ENCODE measurements at places on chromosomes 2 and 18.

DNA sequence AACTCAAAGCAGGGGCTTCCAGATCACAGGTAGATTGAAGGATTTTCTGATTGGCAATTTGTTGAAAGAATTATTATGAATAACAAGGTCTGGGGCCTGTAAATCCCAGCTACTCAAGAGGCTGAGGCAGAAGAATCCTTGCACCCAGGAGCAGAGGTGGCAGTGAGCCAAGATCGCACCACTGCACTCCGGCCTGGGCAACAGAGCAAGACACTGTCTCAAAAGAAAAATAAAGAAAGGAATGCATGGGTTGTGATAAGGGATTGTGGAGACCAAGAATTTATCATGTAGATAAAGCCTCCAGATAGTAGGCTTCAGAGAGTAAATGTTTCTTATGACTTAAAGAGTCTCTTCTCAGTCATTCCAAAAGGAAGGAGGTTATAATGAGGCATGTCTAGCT, 35.8 kb upstream of the DYNAP start:
- DNase-seq = no peak

- no peak for DNase-seq
These were observed 75.6 kb downstream of the NCKAP1 start for GRCh38 chr2:182962641-182963040.

GRCh38 chr2:216346781-216347180, 25.5 kb downstream of the MARCHF4 start:
- DNase-seq = no peak

- no peak for DNase-seq
These were observed 68.5 kb upstream of the HDAC4 start for GRCh38 chr2:239469106-239469960.

DNA sequence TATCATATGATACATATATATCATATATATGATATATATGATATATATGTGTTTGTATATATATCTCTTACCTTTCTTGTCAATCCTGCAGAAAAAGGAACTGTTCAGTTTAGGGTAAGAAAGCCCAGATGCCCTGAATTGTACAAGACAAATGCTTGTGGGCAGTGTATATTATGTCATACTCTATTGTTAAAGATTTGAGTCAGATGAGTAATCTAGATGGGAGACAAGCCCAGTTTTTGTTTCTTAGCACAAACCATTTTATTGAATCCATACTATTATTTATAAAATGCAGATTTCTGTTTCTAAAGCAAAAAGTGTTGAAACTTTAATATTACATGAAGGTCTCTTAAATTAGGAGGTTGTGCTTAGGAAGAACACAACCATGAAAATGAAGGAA, 90.6 kb downstream of the VRK2 start:
- DNase-seq = no peak

DNA sequence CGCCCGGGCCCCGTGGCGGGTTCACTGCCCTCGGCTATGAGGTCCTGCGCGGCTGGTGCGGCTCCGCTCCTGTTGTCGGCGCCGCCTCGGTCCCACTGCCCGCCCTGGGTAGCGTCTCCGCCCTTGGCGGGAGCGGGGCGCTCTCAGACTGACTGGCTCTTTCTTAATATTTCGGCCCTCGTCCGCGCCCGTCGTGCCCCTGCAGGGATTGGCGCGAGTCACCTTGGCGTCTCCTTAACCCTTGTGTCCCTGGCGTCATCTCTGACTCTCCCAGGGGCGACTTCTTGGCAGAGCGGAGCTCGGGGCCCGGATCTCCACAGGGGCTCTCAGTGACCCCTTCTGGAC, 1.3 kb downstream of the PTMA start:
- DNase-seq = peak; percentile 27

DNA sequence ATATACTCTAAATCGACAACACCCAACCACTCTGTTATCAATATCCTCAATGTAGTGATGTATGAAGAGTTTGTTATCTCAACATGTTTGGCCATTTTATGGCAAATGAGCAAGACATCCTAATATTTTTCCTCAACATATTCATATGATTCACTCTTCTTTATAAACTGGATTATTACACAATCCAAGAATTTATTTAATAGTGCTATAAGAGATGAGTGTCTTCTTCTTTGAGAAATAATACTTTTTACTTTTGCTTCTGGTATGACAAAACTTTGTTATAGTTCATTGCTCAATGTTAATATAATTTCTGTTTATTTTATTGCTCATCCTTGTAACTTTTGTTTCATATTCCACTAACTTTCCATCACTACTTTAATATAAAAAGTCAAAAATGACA, 44.3 kb downstream of the SCN9A start:
- no peak for DNase-seq

- no peak for DNase-seq
These were observed 75.3 kb upstream of the RIOK3 start for GRCh38 chr18:23377669-23378301.

GRCh38 chr2:158931572-158931971, 36.9 kb upstream of the TANC1 start:
- DNase-seq = no peak

- DNase-seq = no peak
These were observed 293.5 kb downstream of the ARHGAP15 start for GRCh38 chr2:143422681-143423080.

DNA sequence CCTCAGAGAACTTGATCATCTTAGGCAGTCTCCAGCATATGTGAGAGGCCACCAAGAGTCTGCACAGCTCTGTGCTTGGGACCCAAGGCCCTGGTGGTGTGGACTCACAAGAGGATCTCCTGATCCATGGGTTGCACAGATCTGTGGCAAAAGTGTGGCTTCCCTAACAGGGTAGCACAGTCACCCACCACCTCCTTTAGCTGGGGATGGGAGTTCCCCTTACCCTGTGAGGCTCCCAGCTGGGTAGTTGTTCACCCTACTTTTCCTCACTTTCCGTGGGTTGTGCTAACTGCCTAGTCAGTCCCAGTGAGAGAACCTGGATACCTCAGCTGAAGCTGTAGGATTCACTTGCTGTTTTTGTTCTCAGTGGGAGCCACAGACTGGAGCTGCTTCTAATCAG, 123.7 kb downstream of the FTCDNL1 start:
- DNase-seq = no peak

DNA sequence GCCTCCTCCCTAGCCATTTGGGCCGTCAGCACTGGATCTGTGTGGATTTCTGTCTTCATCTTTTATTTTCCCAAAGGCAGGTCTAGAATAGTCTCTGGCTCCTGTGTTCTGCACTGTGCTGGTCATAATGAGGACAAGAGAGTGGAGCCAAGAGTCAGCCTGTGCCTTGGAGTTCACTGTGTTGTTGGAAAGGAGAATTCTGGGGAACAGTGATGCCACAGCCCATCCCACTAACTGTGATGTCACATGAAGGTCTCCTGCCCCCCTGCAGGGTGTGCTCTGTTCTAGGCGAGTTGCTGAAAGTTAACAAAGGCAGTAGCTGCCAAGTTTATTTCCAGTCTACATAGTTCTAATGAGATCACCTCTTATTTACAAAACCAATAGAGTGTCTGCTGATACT, 248.5 kb downstream of the TPGS2 start:
- no peak for DNase-seq

DNA sequence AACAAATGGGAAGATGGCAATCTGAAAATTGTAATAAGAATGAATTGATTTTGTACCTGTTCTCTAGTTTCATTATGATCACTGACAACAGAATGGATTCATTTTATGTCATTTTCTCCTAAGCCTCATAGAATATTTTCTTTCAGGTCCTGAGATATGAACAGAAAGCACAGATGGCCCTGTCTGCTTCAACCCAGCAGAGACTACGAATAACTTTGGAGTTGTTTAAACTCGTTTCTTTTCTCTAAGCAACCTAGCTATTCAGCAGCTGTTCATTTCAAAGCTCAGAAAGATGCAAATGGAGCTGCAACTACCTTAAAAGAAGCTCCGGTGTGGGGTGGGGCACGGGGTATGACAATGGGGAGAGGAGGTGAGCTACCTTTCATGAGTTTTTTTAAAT, 124.9 kb downstream of the ALK start:
- DNase-seq = no peak

DNA sequence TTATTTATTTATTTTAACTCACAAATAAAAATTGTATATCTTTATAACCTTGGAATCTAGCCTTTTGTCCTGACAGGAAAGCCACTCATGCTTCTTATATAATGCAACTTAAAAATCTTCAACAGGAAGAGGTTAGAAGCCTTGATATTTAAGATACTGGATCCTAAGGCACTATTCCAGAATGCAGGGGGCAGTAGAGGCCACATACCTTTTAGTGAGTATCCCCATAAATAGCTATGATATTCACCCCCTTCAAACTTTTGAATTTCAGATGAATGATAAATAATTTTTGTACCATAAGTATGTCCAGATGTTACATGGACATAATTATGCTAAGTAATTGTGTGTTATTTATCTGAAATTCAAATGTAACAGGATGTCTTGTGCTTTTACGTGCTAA, 592.7 kb upstream of the VRK2 start:
- DNase-seq = no peak

- DNase-seq = no peak
These were observed 25.8 kb upstream of the SLC14A2 start for GRCh38 chr18:45589356-45590035.

DNA sequence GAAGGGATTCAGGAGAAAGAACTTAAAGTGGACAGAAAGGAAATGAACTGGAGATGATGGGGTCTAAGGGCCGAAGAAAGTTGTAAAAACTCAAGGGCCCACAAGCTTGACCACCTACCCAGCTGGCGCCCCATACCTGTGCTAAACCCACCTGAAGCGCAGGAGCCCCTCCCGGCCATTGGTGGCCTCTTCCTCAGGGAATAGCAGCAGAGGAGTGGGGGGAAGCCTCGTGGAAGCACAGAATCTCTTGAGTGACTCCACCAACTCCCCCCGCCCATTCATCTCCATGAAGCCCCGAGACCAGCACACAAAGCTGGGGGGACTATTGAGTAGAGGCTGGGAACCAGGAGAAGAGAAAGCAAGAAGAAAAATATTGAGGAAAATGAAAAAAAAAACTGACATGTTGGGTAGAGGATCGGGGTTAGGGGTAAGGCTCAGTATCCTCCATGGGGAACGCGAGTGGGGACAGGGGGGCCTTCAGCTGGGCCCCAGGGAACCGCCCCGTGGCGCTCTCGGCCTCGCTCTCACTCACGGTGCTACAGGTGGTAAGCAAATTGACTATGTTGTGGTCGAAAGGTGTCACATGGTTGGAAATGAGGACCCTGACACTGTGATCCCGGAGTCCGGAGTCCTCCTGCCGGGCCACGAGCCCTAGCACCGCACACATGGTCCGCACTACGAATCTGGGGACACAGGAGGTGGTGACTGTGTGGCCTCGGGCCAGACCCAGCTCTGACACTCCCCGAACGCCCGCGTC, 728 bp downstream of the AUP1 start:
- peak; percentile 20 for DNase-seq

DNA sequence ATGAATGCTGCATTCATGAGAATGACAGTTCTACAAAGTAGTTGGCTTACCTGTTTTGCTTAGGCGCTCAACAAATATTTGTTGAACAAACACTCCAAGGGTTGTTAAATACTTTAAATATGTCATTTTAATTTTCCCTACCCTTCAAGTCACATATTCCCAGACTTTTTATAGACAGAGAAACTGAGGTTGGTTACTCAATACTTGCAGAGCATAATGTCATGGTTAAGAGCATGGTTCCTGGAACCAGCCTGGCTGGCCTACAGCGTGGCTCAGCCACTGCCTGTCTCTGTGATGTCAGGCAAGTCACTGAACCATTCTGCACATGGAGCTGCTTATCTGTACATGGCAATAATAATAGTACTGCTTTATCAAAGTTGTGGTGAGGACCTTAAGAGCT, 120.0 kb upstream of the STK17B start:
- DNase-seq = no peak

DNA sequence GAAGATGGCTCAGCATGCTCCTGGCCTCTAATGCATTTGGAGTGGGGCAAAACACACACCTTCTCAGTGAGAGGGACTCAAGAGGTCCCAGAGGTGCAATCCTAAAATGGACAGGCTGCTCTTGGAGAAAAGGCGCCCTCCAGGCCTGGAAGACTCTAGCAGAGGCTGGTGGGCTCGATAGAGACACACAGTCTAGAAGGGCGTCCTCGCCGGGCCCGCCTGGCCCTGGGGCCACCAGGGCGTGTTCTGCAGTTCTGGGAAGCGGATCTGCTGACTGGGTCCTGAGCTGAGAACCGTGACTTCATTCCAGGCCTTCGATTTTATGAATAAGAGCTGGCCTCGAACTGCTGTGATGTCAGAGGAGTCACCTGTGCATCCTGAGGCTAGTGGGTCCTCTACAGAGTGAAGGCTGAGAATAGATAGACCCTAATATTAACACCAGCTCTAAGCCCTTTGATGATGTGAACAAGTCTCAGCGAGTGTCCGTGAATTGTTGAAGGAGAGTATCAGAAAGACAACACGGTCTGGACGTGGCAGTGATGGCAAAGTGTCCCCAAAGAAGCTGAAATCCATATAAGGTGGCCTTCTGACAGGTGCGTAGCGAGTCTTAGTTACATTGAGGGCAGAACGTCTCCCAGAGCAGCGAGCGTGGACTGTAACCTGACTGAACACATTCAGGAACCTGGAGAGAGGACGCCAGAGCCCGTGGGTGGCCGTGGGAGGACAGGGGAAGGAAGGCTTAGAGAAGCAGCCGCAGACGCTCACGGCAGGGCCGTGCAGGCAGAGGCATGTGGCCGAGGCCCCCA, 136.9 kb downstream of the PTGR3 start:
- no peak for DNase-seq

DNA sequence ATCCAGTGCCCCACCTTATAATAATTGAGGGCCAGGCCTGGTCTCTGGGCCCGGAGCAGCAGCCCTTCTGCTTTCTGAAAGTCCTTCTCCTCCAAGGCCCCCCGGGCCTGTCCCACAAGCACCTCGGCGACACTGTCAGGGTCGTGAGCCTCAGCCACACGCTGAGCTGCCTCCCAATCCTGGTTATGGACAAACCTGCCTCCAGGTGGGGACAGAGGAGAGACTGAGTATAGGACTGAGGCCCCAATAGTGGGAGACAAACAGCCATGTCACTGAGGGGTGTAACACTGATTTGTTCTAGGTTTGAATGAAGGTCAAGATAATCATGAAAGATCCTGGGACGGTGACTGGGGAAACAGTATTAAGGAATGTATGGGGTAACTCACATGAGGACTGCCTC, 11.8 kb downstream of the KRTCAP3 start:
- DNase-seq = no peak

GRCh38 chr2:497770-498492, 179.3 kb downstream of the TMEM18 start:
- no peak for DNase-seq

DNA sequence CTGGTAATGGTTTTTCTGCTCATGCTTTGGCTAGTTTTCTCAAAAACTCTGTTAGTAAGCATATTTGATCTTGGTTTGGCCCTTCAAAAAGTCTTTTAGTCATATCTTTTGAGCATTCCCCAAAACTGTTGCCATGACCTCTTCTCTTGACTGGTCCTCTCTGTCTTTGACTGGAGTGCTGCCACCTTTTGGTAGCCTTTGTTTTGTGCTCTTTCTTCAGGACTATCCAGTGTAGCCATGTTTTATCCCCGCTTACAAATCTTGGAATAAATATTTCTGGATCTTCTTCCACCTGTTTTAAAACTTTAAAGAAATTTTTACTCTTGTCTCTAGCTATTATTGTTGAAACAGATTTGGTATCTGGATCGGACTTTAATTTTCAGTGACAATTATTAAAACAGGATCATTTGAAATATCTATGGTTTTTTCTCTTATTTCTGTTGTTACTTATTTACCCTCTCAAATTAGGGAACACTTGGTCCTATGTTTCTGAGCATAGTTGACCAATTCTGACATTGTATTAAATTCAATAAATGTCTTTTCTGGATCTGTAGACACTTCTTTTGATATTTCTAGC, 965 bp upstream of the ELOA2 start:
- no peak for DNase-seq

Measured in stimulated activated CD8-positive, alpha-beta memory T cell treated with anti-CD3 and anti-CD28 coated beads, Interleukin-4, amount 100 ng/mL, for 4 hours (primary cell).